ENCODE measurements at places on chromosomes 13 and 19.

DNA sequence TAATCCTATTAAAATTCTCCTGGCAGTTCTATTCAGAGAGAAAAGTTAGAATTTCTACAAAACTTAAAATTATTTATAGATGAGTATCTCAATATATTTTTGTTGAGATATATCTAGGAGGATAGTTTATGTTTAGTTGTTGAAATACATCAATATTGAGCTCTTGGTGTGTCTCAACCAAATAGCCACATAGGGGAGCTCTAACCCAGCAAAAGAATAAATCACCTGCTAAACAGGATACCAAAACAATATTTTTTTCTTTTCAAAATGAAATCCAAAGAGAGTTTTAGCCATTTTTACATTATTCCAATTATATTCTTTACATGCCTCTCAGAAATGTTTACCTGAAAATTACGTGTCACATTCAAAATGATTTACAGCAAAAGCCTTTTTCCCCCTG, 954.7 kb downstream of the SLITRK6 start:
- DNase-seq, result no peak

DNA sequence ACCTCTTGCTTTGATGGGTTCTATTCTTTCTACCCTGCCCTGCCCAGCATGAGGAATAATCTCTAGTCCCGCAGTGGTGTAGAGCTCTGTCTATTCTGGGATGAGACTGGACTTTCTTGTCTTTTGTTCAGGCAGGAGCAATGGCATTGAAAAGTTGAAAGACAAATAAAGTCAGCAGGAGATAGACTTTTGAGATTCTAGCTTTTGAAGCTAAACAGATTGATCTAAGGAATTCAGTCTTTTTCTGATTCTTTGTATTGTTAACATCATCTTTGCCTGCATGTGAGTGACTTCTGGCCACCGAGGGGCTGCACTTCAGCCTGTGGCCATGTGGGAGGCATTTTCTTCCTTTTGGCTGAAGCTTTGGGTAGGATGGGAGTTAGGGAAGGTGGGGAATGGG, 132.4 kb downstream of the MRPL57 start:
- DNase-seq, result no peak

GRCh38 chr19:1945899-1946298, 4.9 kb downstream of the CSNK1G2 start:
- no peak for DNase-seq

DNA sequence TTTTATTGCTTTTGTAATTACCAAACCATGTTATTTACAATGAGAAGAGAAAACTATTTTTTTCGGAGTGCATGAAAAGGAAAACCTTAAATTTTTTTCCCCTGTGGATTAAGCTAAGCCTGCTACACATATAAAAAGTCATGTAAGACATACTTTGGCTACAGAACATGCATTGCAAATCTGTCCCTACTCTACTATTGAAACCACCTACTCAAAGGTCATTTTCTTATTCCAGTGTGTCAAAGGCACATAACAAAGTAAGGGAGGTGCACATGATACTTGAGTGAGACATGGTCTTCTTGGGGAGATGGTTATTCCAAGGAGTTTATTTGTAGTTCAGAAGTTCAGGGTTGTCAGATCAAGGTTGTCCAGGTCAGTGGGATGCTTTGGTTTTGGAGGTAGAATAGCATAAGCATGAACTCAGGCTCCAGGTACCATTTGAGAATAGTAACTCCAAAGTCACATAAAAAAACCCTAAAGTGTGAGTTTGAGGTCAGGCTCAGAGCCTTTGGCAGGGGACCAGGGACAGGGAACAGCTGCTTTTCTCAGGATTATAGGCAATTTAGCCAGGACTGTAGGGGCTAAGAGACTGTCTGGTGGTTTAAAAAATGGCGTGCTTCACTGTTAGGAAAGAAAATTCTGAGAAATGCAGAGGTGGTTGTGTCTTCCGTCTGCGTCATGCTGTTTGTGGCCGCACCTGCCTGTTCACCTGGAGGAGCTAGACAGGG, 15.4 kb downstream of the FARP1 start:
- no peak for DNase-seq

DNA sequence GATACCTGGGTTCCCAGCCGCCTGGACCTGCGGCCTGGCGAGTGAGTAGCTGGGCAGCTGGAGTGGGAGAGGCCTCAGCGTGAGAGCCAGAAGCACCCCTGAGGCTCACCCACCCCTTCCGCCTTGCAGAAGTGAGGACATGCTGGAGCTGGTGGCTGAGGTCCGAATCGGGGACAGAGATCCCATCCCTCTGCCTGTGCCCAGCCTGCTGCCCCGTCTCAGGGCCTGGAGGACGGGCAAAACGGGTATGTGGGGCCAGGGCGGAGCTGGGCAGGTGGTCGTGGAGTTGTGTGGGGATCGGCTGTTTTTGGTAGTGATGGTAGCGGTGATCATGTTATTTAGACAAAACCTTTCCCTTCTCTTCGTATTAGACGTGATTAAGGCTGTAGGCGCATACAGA, 4.6 kb downstream of the SCAF1 start:
- no peak for DNase-seq

GRCh38 chr13:106681536-106681935, 113.6 kb upstream of the ARGLU1 start:
- DNase-seq, result no peak

DNA sequence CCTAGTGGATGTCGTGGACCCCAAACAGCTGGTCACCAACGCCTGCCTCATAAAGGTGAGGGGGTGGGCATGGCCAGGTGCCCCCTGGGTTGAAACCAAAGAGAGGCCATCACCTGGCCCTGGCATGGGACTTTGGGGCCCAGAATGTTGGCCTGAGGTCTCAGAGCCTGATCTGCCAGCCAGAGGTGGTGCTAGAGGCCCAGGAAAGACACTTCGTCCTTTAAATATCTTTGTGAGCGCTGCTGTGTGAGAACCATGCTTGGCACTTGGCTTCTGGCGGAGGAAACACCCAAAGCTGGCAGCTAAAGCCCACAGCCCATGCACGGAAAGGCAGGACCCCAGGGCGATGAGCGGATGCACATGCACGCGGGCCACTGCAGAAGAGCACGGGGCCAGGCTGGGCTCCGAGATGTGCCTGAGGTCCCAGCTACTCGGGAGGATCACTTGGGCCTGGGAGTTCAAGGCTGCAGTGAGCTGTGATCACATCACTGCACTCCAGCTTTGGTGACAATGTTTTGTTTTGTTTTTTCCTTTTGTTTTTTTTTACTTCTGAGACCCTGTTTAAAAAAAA, 4.3 kb upstream of the ADM5 start:
- no peak for DNase-seq

DNA sequence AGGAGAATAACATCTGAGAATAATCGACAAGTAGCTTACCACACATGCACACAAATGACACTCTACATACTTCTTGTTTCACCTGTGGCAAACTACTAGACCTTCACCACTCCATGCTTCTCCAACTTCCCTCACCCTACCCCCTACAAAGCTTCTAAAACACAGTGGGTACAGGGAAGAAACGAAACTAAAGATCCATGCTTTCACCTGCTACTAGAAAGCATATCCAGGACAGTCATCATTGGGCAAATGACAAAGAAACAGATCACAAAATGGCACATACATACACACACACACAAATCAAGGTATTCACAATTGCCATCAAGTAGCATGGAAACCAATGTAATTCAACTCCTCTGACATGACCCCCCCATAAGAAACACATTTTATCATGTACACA, 10.6 kb downstream of the BRD4 start:
- no peak for DNase-seq

DNA sequence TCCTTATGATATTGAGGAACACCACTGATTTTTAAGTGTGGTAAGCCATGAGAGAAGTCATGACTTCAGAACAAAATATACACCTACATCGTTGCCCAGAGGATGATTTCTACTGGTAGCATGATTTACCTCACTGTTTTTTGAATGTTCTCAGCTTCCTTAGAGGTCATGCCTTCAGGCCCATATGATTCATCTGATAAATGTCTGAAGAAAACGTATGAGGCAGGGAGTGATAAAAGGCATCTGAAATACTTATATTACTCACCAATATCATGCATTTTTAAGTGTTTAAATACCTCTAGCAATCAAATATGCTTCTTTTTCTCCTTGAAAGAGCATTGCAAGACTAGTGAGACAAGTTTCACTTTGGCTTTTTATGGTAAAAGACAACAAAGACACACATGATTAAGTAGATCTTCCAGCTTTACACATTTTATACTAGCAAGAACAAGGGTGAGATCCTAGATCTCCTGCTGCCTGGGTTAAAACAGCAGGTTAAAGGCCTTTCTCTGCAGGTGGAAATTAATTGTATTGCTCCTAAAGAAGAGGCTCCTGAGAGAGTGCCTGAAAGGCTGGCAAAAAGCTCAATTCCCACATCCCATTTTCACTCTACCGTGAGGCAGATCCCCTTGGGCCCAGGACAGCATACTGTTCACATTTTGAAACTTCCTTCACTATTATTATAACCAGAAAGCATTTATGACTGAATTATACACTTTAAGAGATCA, 432.4 kb downstream of the SLITRK1 start:
- no peak for DNase-seq

Data from stimulated activated CD4-positive, alpha-beta T cell treated with anti-CD3 and anti-CD28 coated beads, Interleukin-12 subunit alpha, Interleukin-12 subunit beta, amount 100 ng/mL, for 24 hours (primary cell).